Activated gamma-delta T cell treated with anti-CD3 and anti-CD28 coated beads, Interleukin-2, amount 50 U/mL, for 16 hours (primary cell): ENCODE measurements at places on chromosomes 16 and 17.

- DNase-seq = peak; percentile 57
Measured at GRCh38 chr17:8994319-8994718, 27.0 kb upstream of the NTN1 start.

GRCh38 chr17:74520016-74520434 is 11.2 kb downstream of the CD300LB start:
- no peak for DNase-seq

GRCh38 chr16:4200781-4201137 is 41.1 kb downstream of the SRL start:
- no peak for DNase-seq

GRCh38 chr16:87032554-87032953 is 284.6 kb downstream of the C16orf95 start:
- DNase-seq = no peak

DNA sequence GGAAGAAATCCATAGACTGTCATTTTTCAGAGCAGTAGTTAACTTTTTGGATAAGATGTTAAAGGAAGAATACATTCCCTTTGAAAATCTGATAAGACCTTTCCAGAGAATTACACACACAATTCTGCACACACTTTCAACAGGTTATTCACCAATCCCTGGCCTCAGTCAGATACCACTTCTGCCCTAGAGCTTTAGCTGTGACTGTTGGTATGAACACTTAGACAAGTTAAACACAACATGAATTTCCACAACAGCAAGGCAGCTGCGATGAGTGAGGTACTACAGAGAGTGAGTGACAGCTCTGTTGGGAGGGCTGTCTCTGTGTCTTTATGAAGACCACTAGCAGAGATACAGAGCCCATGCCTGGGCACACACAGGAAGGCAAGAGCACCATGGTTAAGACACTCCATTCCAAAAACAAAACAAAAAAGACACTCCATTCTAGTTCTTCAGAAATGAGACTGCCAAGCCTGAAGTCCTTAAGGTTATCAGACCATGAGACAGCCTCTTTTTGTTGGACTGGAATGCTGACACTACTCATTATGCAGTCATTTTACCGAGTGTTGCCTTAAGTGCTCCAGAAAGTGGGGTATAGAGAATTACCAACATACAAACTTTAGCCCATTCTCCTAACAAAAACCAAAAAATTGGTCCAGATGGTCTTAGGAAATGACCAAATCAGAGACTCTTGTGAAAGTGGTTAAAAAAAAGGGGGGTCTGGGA is 42.4 kb downstream of the TOM1L2 start:
- no peak for DNase-seq

DNA sequence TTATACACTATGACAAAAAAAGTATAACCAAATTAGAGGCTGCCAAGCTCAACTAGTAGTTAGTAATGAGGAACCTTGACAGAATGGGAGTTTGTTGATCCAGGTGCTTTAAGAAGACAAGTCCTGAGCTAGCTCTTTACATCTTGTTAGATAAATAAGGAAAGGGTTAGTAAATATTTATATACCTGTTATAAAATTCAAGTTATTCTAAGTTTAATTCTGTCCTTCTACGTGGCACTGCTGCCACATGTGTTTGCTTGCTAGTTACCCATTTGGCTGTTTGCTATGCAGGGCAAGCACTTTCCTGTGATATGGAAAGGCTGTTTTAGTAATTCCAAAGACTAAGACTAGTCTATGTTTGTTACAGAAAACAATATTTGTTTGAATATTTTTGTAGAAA is 180.5 kb downstream of the MYO1D start:
- no peak for DNase-seq

GRCh38 chr16:12124742-12125141 is 148.2 kb downstream of the SNX29 start:
- DNase-seq = no peak

- DNase-seq = no peak
Measured at GRCh38 chr16:89904606-89905510, 13.8 kb upstream of the MC1R start.

DNA sequence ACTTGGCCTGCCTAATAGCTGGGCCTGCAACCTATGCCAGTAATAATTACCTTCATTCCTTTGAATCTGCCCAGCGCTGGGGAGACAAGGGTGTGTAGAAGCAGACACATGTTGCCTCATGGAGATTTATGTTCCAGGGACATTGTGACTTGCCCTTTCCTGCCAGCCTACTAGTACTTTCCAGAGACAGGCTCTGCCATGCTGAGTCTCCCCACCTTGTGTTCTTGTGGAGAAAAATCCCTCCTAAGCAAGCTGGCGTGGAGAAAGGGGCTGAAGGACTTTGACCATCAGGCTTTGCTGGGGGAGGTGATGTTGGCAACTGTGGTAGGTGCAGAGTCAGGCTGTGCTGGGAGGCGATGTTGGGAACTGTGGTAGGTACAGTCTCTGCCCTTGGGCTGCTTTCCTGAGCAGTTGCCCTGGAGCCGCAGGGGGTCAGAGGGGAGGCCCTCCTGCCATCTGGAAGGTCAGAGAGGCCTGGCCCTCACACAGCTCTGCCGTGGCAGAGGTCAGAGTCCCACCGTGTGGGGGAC is 4.0 kb downstream of the KSR1 start:
- no peak for DNase-seq
